ENCODE measurements at places on chromosomes 7 and 10. TPM values are rescaled to one million over a fixed set of nuclear protein-coding genes. Genes with fewer than 3 reads are reported as not detected.

The RARRES2 gene
- 245 TPM for total RNA-seq

The AKR1B15 gene
- total RNA-seq = 0.52 TPM

The PRRT4 gene
- 7.6 TPM for total RNA-seq

The GRID1 gene
- 1.6 TPM for total RNA-seq

DNA sequence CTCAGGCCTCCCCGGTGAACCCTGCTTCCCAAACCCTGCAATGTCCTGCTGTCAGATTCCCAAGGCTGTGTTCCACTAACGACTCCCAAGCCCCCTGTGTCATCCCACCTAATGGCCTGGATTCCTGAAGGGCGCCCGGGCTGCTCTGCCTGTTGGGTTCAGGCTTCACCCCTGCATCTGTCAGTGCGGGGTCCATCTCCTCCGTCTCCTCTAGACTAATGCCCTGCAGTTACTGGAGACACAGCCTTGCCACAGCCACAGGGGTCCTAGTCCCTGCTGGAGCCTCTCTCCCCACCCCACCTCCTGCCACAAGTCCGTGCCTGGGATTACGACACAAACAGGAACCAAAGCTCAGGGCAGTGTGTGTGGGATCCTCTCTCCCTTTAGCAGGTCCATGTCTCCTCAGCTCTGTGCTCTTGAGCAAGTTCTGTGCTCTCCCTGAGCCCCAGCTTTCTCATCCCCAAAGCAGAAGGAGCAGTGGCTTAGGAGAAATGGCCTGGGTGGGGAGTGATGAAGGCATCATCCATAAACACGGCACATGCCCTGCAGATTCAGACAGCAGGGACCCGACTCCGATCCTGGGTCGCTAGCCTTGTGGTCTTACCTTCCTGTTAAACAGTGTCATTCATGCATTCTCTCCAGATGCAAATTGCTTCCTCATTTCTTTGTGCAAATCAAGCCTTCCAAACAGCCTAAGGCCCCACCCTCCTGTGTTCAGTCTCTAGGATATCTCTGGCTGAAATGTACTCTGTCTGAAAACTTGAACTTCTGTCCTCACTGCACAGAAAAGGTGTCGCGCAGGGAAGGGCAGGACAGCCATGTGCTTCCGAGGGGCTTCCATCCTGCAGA is 8.2 kb upstream of the RBP3 start:
- no peaks in the 10 kb centered on the region for H3K27me3 ChIP-seq
- no peak overlapping the region for H3K27ac ChIP-seq
- no peaks in the 10 kb centered on the region for H3K4me1 ChIP-seq
- no peaks in the 10 kb centered on the region for H3K36me3 ChIP-seq

- H3K36me3 ChIP-seq = no peaks in the 10 kb centered on the region
- no peak overlapping the region for H3K4me3 ChIP-seq
- no peaks in the 10 kb centered on the region for H3K27me3 ChIP-seq
- DNase-seq = no peak
Measured at GRCh38 chr7:41451826-41452225, 251.1 kb downstream of the INHBA start.

DNA sequence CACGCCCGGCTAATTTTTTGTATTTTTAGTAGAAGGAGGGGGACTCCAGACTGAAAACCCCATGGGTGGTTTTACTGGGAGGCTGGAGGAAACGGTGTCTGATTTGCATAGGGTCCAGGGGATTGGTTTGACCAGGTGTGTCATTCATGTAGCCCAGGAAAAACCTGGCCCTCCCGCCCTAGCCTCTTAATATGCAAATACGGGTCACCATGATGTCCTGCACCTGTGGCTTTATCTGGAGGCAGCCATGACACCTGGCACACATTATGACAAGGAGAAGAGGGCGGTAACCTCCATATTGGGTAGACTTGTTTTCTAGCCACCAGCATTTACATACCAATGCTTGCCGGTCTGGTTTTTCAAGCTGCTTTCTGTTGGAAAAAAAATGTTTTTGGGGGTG is 68.0 kb downstream of the TRIL start:
- no peak for DNase-seq
- H3K4me1 ChIP-seq = peaks cover 7% of the 10 kb centered on the region
- no peaks in the 10 kb centered on the region for H3K27me3 ChIP-seq
- peak overlapping the region; percentile 46 for H3K27ac ChIP-seq
- H3K36me3 ChIP-seq = no peaks in the 10 kb centered on the region

DNA sequence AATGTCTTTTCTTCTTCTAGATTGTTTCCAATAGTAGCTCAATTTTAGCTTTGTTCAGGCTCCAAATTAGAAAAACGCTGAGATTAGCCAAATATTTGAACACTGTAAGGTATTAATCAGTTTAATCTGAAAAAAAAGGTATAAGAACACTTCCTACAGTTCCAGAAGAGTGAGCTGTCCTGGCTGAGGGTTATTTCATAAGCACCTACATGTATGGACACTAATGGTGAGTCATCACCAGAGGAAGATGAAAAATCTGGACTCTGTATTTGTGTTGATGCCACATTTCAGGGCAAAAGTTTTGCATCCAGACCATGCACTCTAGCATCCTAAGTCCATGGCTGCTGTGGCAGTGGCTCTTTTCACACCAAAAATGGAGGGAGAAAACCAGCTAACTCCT is 189.5 kb downstream of the ANKRD30A start:
- no peak overlapping the region for H3K27ac ChIP-seq
- no peaks in the 10 kb centered on the region for H3K36me3 ChIP-seq
- no peak overlapping the region for H3K4me3 ChIP-seq

DNA sequence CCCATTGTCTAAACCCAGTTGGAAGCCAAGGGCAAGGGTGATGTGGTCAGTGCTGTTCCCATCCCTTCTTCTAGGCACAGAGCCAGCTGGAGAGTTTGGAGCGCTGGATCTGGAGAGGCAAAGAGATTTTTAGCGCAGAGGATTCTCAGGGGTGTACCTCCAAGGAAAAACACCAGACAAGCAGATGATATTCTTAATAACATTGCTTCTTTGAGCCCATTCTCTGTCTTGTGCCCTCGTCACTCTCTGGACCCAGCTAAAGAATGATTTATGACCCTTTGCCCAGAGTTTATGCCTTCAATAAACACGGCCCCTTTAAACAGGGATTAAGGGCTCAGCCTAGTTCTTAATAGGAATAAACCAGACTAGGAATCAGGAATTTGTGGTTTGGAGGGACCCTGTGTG is 4.7 kb upstream of the HIP1 start:
- no peak overlapping the region for H3K27ac ChIP-seq
- no peaks in the 10 kb centered on the region for H3K27me3 ChIP-seq
- DNase-seq = no peak
- H3K4me1 ChIP-seq = peaks cover 4% of the 10 kb centered on the region
- H3K4me3 ChIP-seq = no peak overlapping the region

GRCh38 chr10:12391206-12391605 is 41.9 kb downstream of the CAMK1D start:
- no peaks in the 10 kb centered on the region for H3K36me3 ChIP-seq
- peaks cover 36% of the 10 kb centered on the region for H3K4me1 ChIP-seq
- H3K27ac ChIP-seq = no peak overlapping the region
- H3K27me3 ChIP-seq = no peaks in the 10 kb centered on the region
